Fibroblast of skin of left quadriceps (primary cell): ENCODE measurements at places on chromosomes 3 and 15.

DNA sequence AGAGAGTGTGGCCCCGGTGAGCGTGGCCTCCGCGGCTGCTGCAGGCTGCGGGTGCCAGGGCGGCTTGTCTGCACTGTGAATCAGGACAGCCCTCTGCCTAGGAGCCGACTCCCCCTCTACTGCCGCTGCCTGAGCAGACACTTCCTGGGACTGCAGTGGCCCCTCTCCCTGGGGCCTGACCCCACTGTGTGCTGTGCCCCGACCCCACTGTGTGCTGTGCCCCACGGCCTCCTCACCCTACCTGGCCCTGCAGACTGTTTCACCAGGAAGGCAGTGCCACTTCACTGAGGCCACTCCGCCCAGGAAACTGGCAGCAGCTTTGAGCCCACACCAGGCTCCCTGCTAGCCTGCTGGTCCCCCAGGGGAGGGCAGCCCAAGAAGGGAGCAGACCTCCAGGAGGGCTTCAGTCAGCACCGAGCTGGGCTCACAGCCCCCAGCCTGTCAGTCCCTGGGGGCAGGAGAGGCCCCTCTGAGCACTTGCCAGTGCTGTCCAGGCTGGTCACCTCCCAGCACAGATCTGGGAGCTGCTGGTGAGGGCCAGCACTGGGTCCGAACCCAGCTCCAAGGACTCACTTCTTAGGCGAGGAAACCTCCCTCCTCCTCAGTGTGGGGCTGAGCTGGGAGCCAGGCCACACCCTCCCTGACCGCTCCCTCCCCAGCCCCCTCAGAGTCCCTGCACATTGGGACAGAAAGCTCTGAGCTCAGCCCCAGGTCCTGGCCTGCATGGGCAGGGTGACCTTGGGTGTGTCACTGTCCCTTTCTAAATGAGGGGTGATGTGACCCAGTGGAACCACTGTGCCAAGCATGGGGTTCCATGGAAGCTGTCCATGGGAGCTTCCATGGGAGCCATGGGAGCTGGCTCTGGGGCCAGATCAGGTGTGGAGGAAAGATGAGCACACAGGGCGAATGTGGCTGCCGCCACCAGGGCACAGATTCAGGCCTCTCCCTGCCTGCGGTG is 56.8 kb downstream of the DNAJB8 start:
- no peak for DNase-seq

DNA sequence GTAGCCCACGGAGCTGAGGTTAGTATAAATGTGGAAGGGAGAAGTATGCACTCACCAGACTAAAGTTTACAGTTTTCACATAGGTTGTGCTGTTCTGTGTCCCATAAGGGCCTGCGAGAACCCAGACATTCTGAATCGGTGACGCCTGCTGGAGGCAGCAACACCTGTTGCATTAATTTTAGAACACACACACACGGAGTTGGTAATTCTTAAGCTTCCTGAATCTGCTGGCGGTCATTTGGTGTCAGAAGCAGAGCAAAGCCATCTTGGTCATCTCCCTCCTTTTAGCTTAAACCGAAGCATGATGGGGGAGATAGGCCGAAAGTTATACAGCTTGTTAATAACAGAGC is 41.1 kb upstream of the AP3B2 start:
- no peak for DNase-seq

GRCh38 chr3:124621498-124621897 is 108.8 kb upstream of the UMPS start:
- no peak for DNase-seq

- no peak for DNase-seq
Measured at GRCh38 chr3:191263365-191263764, 64.3 kb downstream of the OSTN start.

DNA sequence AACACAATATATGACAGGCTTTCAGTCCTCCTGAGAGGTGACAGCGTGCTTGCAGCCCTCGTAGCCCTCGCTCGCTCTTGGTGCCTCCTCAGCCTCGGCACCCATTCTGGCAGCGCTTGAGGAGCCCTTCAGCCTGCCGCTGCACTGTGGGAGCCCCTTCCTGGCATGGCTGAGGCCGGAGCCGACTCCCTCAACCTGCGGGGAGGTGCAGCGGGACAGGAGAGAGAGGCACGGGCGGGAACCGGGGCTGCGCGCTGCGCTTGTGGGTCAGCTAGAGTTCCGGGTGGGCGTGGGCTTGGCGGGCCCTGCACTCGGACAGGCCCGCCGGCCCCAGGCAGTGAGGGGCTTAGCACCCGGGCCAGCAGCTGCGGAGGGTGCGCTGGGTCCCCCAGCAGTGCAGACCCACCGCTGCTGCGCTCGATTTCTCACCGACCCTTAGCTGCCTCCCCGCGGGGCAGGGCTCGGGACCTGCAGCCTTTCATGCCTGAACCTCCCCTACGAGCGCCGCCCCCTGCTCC is 60.4 kb upstream of the HRH1 start:
- DNase-seq, result no peak

DNA sequence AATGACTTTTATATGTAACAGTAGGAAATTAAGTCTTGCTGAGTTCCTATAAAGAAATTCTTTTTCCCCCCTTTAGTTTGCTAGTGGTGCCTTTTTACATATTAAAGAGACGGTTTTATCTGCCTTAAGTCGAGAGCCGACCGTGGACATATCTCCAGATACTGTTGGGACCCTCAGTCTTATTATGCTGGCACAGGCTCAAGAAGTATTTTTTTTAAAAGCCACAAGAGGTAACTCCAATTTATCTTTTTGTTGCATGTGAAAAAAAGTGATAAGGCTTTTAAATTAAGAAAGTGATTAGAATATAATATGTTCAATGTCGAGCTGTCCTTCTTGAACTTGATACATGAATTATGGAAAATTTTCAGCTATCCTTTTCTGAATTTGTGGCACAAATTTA is 26.7 kb downstream of the PDCD6IP start:
- no peak for DNase-seq

GRCh38 chr3:172065967-172066762 is 26.8 kb downstream of the FNDC3B start:
- DNase-seq, result no peak

GRCh38 chr15:58475573-58476524 is 44.1 kb downstream of the LIPC start:
- no peak for DNase-seq

DNA sequence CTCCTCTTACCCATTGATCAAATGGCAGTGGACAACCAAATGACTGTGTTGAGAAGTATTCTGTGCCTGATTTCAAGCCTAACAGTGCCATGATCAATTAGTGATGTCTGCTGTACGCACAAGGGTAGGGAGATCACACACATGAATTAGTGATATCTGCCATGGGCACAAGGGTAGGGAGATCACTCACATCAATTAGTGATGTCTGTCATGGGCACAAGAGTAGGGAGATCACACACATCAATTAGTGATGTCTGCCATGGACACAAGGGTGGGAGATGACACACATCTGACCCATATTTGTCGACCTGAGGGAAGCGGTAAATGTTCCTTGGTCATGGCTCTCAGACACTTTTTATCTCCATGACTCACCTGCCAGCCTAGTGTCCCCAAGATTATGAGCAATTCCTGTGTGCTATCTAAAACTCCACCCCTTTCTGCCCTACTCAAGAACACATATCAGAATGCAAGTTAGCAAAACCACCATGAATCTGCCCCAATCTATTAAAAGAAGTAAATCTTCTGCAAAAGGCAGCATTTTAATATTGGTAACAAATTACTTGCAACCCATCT is 165.0 kb downstream of the NTRK3 start:
- no peak for DNase-seq

GRCh38 chr3:141844108-141844507 is 32.3 kb upstream of the ATP1B3 start:
- no peak for DNase-seq

DNA sequence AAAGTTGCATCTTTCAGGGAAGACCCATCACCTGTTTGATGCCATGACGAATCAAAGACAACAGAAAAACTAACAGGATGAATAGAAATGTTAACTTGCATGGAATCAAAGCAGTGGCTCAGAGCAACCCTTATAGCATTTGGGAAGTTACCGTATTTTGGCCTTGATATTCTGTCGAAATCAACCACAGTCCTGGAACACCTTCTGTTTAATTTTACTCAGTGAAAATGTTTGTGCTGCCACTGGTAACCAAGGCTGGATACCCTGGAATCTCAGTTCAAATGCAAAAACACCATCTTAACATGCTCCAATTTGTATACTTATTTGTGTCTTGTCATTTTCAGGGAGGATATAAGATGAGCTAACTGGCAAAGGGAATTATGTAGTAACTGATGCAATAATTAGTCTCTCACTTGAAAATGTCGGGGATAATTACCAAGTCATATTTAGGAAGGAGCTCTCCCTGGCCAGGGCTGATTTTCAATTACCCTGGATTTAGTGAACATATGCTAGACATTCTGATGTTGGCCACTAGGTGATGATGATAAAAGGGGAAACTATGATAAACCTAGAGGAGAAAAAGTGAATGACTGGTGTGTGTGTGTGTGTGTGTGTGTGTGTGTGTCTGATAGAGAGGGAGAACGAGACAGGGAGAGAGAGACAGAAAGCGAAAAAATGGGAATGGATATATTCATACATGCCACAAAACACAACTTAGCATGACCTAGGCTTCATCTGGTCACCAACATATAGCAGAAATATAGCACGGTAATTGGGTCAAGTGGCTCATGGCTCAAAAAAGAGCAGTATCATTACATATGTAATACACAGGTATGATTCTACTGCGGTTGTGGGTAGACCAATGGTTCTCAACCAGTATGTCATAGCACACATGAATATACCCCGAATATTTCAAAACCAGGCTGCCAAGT is 19.0 kb upstream of the PRICKLE2 start:
- no peak for DNase-seq

DNA sequence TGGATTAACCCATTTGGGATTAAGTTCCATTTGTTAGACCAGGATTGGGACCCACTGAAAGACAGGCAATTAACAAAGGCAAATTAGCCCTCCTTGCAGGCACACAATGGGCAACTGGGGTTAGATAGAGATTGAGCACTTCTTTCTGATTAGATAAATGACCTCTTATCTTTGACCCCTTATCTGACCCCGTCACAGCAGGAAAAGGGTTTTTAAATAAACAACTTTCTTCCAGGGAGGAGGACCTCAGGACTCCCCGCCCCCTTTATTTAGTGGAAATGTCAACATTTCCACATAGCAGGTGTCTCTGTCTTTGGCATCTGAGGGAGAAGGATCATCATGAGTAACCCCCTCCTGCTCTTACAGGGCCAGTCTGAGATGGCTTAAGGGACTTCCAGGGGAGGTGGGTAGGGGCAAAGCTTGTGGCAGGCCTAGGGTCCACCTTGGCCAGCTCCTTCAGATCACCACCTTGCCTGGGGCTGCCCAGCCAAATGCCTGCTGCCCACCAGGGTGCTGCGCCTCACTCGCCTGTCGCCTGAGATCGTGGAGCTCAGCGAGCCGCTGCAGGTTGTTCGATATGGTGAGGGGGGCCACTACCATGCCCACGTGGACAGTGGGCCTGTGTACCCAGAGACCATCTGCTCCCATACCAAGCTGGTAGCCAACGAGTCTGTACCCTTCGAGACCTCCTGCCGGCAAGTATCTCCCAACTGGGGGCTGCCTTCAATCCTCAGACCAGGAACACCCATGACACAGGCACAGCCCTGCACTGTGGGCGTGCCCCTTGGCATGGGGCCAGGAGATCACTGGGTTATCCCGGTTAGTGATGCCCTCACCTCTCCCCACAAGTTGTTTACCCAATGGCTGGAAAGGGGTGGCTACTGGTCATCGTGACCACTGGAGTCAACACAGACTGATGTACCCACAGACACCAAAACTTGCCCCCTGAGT is 2.6 kb upstream of the WDR6 start:
- no peak for DNase-seq

GRCh38 chr3:61903074-61903473 is 341.7 kb downstream of the PTPRG start:
- DNase-seq, result no peak

- peak; percentile 96 for DNase-seq
Measured at GRCh38 chr3:71102111-71102983, 481.2 kb downstream of the FOXP1 start.

GRCh38 chr15:81942157-81942556 is 103.7 kb downstream of the MEX3B start:
- no peak for DNase-seq

- no peak for DNase-seq
Measured at GRCh38 chr3:168249205-168249549, 153.5 kb upstream of the GOLIM4 start.

GRCh38 chr3:118987477-118987876 is 47.2 kb downstream of the IGSF11 start:
- DNase-seq, result no peak

- DNase-seq, result no peak
Measured at GRCh38 chr15:29309139-29309538, 39.5 kb upstream of the NSMCE3 start.
